ENCODE measurements at places on chromosomes 4 and X. TPM values are rescaled to one million over a fixed set of nuclear protein-coding genes. Genes with fewer than 3 reads are reported as not detected.
A peak's percentile ranks its signal among the peaks of the same experiment; 100 is the strongest.

DNA sequence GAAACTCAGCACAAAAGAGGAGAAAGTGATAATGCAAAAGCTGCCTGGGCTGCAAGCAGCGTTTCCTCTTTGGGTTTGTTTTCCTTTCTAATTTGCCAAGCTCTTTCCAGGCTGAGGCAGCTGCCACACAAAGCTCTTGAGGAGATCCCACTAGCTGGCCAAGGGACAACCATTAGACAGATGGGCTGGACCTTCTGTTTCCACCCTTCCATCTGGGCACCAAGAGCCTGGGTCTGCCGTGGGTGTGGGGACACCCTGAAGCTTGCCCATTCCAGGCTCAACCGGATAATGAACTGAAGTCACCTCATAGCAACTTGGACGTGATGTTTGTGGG, 194.6 kb upstream of the C1QTNF7 start:
- no peak for DNase-seq

DNA sequence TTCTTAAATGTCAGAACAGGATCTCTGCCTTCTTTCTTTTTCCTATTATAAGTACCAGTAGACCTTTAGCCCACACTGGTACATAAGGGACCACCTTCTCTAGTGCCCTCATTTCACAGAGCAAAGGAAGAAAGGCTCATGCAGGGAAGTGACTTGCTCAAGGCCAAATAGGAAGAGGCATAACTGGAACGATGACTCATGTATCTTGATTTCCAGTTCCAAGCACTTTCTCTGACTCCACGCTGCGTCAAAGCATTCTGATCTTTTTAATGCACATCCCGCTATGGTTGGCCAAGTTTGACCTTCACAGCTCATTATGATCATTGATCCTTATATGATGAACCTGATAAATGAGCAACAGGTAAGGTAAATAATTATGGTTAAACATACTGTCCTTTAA, 542.0 kb downstream of the GBA3 start:
- DNase-seq: no peak

ATXN3L gene
- total RNA-seq: not detected

MSANTD1 gene
- total RNA-seq: 0.63 TPM

- DNase-seq: no peak
Observed at GRCh38 chr4:122775039-122775438, 42.5 kb downstream of the BBS12 start.

DNA sequence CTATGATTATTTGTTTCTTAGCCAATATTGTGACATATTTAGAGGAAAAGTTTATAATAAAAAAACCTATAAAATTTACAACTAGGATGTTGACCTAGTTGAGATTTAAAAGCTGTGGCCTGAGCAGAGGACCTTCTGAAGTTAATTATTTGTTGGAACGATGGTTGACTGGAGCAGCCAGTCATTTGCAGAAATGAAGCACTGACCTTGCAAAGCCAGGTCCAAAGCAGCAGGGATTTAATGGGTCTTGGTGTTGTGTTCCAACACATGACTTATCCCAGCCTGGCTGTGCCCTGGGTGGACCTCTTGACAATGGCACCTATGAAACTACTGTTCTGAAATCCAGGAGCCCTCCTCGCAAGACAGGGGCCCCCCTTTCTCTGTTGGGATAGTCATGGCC, 235.2 kb downstream of the FRAS1 start:
- no peak for DNase-seq

DNA sequence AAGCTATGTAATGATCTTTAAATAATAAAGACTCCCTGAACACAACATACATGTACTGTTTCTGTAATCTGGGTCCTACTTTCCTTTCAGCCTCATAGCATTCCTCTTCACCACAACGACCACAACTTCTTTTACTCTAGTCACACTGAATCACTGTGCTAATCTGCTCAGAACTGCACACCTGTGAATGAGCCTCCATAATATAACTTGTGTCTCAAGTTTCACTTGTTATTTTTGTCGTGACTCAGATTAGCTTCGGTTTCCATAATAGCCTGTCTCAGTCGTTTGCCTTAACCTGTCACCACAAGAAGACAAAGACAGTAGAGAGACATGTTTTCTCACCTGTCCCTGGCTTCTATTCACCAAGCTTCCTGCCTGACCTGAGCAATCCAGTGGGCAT, 61.8 kb downstream of the MAGED1 start:
- no peak for DNase-seq

DNA sequence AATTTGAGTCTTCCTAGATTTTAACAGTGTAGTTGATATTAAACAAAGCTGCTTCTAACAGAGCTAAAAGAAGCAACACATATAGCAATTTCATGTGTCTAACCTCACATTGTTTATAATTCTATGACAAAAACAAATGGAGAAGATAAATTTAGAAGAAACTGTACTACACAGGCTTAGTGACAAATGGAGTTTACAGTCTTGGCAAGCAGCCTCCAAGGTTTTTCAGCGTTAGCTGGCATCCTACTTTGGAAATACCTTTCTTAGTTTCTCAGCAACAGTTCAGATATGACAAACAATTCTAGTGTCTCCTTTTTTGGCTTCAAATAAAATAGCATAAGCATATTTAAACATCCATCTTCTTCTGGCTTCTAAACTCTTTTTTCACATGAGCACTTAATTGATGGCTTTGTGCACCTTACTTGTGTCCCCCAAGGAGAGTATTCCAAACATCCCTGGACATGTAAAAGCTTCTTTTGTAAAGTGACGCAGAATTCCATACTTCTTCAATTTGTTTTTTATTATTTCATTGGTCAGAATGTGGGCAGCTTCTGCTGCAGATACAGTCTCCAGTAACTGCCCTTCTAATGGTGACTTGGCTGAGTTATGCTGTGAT, 249.8 kb downstream of the ANTXR2 start:
- DNase-seq: peak; percentile 62

GRCh38 chr4:27592738-27593137, 732.1 kb downstream of the STIM2 start:
- DNase-seq: no peak

GRCh38 chr4:140126261-140126660, 27.7 kb downstream of the MAML3 start:
- peak; percentile 26 for DNase-seq

ADH1C gene
- 1.4 TPM for total RNA-seq

CLDN22 gene
- under 0.01 TPM for total RNA-seq

GRCh38 chr4:84644087-84644486, 61.2 kb downstream of the CDS1 start:
- no peak for DNase-seq

DNA sequence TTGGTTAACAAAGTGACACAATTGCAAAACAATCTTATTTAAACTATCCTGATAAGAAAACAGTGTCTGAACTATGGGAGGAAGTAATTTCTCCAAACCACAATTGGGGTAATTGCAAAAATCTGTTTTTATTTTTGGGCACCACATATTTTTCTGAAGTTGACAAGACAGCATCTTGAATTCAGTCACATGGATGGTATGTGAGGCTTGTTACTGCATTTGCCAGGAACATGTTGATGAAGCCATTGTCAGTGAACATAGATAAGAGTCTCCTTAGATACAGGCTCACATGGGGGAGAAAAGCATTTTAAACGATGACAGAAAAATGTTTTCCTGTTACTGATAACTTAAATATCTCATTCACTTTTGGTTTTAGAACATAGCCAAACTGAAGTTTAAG, 5.5 kb upstream of the USP53 start:
- peak; percentile 91 for DNase-seq

DNA sequence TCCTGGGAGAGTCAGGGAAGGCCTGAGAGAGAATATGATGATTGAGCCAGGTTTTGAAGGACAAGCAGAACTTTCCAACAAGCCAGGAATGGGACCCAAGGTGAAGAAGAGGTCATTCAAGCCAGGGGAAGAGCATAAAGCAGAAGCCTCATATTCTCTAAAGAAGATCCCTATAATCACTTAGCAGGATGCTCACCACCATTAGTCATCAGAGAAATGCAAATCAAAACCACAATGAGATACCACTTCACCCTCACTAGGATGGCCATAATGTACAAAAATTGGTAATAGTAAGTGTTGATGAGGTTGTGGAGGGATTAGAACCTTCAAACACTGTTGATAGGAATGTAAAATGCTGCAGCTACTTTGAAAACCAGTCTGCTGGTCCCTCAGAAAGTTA, 20.5 kb upstream of the SUPT20HL1 start:
- DNase-seq: no peak

DNA sequence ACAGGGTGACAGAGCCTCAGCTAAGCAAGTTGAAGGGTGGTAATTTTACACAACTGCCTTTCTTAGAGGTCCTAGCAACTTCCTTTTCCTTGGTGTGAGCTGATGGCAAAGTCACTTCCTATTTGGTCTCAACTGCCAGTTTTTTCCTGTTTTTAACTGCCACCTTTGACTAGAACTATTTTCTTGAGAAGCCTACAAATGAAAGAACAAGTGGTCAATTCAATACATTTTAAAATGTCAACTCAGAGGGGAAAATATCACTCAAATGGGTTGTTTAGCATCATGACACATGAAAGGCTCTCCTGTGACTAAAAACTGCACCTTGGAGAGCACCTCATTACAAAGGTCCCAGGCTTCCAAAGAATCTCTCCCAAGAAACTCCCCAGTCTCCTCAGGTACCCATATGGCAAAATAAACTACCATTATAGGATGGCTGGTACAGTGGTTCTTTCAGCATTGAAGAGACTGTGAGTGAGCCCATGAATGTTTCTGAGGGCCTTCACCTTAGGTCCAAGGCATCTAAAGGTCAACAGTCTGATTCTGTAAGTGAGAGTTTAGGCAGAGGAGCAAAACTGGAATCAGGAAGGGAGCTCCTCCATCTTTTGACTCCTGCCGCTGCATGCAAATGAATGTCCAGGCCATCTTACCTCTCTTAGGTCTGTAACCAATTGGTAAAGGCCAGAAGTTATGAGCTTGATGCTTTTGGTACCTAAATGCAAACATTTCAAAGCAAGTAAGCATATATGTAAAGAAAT, 5.5 kb upstream of the STK26 start:
- no peak for DNase-seq

GAGE13 gene
- not detected for total RNA-seq

GRCh38 chrX:12378706-12379105, 240.4 kb downstream of the FRMPD4 start:
- no peak for DNase-seq

GRCh38 chrX:95703696-95704095, 980.9 kb upstream of the DIAPH2 start:
- peak; percentile 37 for DNase-seq

TMPRSS11D gene
- total RNA-seq: 0.09 TPM

PRICKLE3 gene
- 2.9 TPM for total RNA-seq

DNA sequence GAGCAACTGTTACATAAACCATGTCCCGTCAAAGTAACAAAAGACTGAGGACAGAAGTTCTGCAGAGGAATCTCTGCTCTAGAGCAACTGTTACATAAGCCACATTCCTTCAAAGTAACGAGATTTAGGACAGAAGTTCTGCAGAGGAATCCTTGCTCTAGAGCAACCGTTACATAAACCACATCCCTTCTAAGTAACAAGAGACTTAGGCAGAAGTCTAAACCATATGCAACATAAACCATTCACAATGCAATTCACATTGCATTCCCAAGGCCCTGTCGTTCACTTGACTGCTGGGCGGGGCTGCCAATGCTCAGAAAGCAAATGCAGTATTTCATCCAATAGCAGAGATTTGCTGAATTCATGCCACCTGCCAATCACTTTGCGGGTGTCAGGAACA, 124.4 kb upstream of the PUDP start:
- DNase-seq: peak; percentile 10

DNA sequence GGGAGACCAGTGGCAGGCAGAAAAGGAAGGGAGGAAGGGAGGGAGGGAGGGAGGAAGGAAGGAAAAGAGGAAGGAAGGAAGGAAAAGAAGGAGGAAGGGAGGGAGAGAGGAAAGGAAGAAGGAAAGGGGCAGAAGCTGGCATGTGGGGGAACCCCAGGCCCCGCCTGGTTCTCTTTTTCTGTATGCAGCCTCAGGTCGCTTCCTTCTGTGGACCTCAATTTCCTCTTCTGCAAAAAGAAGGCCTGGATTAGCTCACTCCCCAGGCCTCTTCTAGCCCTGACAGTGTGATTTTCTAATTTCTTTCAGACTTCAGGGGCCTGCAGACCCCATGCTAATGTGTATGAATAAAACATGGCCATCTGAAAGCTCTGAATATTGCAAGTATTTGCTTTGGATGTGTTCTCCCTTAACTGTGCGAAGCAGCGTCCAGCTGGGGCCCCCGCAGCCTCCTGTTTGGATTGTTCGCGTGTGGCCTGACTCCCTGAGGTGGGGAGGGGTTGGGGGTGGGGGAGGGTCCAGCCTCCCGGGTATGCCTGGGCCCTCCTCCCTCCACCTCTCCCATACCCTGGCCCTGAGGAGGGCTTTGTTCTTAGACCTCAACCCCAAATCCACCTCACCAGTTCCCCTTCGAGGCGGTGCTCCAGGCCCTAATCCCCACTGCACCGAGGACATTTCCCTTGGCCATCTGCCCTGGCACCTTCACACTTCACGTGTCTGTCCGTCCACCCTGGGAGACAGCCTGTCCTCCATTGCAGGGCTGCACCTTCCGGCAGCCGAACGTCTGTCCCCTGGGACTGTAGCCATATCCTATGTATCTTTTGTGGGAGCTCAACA, 199.9 kb upstream of the ATP6AP2 start:
- DNase-seq: no peak

DNA sequence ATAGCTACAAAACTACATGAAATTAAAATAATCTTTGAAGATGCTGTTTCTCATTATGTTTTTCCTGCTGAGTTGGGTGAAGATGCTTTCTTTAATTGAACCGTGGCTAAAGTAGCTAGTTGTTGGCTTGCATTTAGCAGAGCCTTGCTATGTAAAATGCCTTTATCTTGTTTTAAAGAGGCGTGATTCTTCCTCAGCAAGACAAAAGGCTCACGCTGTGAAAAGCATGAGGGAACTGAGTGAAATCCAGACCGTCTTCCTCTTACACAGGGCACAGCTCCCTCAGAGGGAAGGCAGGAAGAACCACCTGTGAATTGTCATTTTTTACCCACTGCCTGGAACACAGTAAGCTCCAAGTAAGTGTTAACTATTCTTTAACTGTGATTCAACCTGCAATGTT, 39.0 kb upstream of the ZNF518B start:
- DNase-seq: no peak

ZFP42 gene
- not detected for total RNA-seq

PDE6B gene
- not detected for total RNA-seq

DNA sequence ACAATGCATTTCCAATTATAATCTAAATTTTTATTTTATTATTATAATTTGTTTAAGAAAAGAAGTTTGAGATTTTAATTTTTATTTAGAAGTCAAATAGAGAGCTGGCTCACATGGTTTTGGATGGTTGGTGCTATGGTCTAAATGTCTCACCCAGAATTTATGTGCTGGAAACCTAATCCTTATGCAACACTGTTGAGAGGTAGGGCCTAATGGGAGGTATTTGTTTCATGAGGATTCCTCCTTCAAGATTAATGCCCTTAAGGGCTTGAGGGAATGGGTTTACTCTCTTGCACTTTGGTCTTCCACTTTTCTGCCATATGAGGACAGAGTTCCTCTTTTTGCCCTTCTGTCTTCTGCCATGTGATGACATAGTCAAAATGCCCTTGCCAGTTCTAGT, 960.5 kb upstream of the IGFBP7 start:
- no peak for DNase-seq

- DNase-seq: no peak
Observed at GRCh38 chrX:129679901-129680300, 25.1 kb upstream of the APLN start.

- DNase-seq: peak; percentile 96
Observed at GRCh38 chr4:6942238-6942800, 32.7 kb downstream of the TBC1D14 start.

GRCh38 chrX:149647505-149647904, 15.9 kb upstream of the TMEM185A start:
- DNase-seq: no peak
